ENCODE measurements at places on chromosomes 16 and 17.

DNA sequence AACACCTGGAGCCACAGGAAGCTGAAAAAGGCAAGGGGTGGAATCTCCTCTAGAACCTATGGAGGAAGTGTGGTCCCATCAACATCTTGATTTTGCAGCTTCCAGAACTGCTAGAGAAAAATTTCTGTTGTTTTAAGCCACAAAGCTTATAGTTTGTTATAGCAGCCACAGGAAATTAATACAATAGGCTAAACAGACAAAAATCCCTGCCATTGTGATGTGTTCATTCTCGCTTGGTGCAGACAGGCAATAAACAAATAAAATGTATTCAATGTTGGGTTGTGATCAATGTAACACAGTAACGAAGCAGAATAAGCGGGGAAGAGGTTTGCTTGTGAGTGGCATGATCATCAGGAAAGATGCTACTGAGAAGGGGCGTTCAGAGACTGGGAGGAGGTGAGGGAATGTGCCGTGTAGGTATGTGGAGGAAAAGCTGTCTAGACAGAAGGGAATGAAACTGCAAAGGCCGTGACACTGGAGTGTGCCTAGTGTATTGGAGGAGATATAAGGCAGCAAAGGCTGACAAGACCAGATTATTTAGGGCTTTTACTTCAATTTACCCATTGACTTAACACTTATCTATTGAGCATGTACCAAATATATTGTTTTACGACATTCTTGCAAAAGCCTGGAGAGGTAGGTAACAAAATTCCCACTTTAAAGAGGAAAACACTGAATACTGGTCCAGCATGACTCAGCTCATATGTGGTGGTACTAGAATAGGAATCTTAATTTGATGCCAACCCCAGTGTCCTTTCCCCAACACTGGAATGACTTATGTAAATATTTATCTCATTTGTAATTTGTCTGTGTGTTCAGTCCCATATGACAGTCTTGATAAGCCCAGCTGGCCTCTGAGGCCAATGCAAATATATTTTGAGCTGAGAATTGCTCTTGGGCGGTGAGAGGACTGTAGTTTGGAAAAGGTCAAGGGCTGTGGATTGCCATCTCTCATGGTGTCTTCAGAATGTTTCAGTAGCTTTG lies 375.9 kb downstream of the CDH13 start:
- DNase-seq: no peak

DNA sequence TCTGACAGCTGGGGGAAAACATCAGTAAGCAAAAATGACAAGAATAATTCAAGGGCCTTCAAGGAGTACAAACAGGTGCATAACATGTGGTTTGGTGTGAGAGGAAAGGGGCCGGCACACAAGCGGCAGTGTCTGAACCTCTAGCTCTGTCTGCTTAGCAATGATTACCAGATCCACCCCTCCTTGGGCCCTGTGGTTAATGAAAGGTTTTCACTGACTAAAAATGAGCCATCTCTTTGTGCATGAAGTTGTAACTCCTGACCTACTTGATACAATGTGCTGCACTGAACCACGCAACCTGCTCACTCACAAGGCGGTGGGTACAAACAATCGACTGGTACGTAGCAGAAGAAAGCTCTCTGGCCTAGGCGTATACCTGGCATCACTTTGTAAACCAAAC lies 15.1 kb downstream of the FAM117A start:
- peak; percentile 32 for DNase-seq

GRCh38 chr16:51326131-51326856 lies 175.2 kb upstream of the SALL1 start:
- no peak for DNase-seq

GRCh38 chr16:80936410-80936809 lies 70.3 kb downstream of the CMC2 start:
- no peak for DNase-seq
